Hematopoietic multipotent progenitor cell treated with erythropoietin and hydrocortisone succinate and interleukin-3 and kit ligand, for 8 days (in vitro differentiated cells): ENCODE measurements at places on chromosomes 2 and 18.

DNA sequence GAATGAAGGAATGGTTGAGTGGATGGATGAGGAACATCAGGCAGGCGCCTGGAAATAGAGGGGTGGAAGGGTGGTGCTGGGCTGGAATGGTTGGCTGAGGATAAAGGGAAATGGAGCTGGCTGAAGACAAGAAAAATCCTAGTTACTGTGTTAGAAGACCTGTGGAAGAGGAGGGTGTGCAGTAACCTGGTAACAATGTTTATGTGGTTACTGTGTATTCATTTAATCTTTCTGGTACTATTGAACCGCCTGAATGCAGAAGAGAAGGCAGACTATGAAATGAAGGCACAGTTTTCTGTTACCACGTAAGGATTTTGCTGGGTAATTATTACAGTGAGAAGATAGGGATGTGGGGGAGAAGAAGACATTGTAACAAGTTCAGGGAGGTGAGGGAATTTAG, 110.3 kb upstream of the MGAT5 start:
- DNase-seq = no peak

DNA sequence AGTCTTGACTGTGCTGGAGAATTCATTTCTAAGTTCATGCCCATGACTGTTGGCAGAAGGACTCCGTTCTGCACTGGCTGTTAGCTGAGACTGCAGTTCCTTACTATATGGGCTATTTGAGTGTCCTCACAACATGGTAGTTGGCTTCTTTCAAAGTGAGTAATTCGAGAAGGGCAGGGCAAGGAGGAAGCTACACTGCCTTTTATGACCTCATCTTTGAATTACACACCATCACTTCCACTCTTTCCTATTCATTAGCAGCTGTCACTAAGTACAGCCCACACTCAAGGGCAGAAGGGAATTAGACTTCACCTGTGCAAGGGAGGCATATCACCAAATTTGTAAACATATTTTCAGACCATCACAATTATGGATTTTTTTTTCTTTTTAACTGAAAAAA, 55.9 kb upstream of the EPAS1 start:
- no peak for DNase-seq

DNA sequence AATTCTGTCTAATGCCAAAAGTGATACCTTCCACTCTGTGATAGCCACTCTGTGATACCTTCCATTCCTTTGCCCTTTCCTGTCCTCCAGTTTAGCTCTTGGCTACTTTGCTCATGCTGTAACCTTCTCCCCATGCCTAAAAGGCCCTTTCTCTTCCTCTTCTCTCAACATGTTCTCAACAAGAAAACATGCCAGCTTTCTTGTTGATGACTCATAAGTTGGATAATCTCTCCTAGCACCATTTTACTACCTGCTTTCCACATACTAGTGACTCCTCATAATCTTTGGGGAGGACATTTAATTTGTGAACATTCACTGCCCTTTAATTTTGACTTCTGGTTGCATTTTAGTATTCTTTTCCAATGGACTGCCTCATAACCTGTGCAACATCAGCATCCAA, 55.9 kb upstream of the NT5C1B start:
- DNase-seq = no peak

- DNase-seq = peak; percentile 13
Measured at GRCh38 chr2:130807659-130808385, 28.9 kb upstream of the ARHGEF4 start.

GRCh38 chr2:74307720-74308119, 35.5 kb downstream of the SLC4A5 start:
- no peak for DNase-seq

- DNase-seq = no peak
Measured at GRCh38 chr2:18349421-18349820, 211.0 kb downstream of the RDH14 start.

GRCh38 chr2:48362515-48362914, 167.4 kb upstream of the STON1 start:
- no peak for DNase-seq

DNA sequence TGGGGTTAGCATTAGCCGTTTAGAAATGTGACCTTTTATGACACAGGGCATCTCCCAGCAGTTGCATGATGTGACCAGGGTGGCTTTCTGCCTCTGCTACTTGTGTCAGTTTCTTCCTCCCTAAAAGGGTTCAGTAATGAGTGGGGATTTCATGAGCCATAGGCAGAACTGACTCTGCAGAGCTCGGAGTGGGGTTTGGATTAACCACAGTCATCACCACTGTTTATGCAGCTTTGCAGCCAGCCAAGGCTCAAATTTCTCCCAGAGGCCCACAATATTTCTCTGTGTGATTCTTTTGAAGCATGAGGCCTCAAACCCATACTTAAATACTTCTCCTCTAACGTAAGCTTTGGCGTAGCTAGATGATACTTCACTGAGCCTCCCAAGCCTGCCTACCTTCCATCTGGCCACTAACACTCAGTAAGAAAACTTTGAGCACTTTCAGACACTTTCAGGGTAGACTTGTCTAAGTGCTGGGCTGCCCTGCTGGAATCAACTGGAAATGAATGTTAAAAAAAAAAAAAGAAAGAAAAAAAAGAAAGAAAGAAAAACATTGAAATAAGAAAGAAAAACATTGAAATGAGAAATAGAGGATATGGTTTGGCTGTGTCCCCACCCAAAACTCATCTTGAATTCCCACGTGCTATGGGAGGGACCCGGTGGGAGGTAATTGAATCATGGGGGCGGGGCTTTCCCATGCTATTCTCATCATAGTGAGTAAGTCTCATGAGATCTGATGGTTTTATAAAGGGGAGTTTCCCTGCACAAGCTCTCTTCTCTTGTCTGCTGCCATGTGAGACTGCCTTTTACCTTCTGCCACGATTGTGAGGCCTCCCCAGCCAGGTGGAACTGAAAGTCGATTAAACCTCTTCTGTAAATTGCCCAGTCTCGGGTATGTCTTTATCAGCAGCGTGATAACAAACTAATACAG, 11.5 kb upstream of the LAPTM4A start:
- DNase-seq = no peak

DNA sequence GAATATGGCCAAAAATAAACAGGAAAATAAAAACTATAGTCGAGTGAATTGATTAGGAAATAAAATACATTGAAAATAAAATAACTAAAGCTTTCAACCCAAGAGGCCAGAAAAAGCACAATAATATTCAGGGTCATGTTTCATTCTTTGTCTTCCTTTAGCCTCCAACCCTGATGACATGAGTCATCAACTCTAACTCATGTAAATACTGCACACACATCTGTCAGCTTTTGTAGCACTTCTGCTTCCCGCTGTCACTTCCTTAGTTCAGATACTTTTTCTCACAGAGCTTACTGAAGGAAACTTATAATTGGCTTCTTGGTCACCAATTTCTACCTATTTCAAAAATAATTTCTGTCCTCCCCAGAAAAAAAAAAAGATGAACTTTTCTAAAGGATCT, 112.8 kb downstream of the UPP2 start:
- peak; percentile 29 for DNase-seq

DNA sequence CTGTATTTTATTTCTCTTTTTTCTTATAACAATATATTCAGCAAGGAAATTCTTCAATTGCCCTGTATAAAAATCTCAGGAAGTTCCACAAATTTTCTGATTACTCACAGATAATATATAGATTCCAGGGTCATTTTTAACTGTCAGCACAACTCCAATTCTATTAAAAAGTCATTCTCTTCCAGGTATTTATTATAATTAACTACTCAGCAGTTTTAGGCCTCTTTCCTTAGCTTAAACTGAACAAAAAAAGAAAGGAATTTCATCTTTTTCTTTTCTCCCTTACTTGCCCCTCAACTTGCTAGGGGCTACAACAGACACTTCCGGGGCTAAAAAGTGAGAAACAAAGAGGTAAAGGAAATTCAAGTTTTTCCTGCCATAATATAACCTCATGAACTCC, 358.9 kb upstream of the LRATD1 start:
- no peak for DNase-seq

GRCh38 chr2:28450901-28451565, 44.8 kb upstream of the PLB1 start:
- no peak for DNase-seq

GRCh38 chr2:11072550-11072949, 82.7 kb upstream of the SLC66A3 start:
- no peak for DNase-seq

GRCh38 chr2:238879621-238880377, 31.9 kb downstream of the TWIST2 start:
- no peak for DNase-seq

GRCh38 chr18:56722518-56722917, 71.4 kb downstream of the WDR7 start:
- DNase-seq = no peak

DNA sequence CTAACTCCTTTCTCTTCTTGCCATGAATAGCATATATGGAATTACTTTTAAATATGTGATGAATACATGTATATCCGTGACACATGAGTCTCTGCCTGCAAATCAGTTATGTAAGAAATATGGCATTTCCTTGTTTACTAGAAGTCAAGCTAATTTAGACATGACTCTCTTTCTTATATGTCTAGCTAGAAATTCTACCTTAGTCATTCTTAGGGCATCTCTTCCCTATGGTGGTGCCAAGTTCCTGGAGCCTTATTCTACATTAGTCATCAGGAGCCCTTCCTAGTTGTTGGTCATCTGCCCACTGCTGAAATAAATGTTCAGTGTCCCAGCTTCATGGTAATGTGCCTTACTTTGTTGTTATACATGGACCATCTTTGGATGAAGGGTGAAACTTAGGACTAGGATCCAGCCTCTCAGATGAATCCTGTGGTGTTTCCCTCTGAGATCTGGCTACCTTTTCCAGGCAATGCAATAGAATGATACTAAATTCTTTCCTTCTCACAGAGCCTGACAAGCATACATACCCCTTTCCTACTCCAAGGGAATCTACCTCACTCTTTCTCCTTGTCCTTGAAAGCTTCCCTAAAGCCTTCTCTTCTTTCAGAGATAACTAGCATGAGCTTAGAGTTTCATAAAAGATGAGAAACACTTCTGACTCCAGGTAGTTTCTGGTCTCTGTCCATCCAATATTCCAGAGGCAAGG, 415.3 kb upstream of the VWC2L start:
- no peak for DNase-seq

DNA sequence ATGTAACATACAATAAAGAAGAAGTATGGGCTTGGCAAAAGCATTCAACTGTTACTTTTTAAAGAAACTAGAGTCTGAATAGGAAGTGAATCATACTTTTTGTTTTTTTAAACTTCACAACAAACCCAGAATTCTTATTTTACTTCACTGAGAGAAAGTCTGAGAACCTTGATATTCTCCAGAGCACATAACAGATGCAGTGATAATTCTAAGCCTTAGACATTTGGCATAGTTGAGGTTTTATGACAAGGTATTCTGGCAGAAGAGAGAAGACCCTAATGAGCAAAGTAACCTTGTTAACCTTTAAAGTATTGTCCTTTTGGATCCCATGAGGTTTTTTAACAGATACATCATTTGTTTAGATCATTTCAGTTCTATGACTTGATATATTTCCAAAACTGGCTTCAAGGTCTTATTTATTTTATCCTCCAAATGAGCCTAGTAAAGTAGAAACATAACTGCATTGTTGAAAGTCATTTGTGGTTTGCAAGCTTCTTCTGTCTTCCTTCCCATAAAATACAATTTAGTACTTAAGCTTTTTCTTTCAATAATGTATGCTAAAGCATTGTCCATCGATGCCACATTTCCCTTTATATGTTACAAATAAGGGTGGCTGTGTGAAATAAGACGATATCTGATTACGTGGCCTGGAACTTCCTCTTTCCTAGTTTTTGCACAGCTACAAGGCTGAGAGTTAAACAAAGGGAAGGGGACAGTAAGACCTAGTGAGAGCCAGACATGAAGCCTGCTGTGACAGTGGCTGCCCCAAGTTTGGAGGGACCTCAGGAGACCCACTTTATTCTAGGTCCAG, 86.1 kb upstream of the ITPRID2 start:
- peak; percentile 62 for DNase-seq
